ENCODE measurements at places on chromosomes 2 and 18. TPM values are rescaled to one million over a fixed set of nuclear protein-coding genes. Genes with fewer than 3 reads are reported as not detected.

DNA sequence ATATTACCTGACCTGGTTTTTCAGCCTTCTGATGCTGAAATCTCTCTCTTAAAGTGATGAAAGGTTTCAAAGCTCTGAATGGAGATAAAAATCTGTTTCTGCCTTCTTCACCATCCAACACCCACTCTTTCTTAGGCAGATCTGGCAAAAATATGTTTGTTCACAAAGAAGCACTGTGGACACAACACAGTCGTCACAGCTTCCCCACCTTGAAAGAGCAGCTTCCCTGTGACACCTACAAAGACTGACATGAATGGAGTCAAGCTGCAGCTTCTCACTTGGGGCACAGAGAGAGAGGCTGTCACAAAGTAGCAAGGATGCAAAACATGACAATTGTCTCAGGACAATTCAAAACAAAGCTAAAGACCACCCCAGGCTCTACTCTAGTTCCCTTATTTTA, 86.5 kb downstream of the ICOS start:
- H3K36me3 ChIP-seq = no peaks in the 10 kb centered on the region
- no peak overlapping the region for H3K4me3 ChIP-seq
- no peaks in the 10 kb centered on the region for H3K4me1 ChIP-seq

GRCh38 chr2:119230219-119231185, 6.9 kb downstream of the STEAP3 start:
- no peak overlapping the region for H3K4me3 ChIP-seq
- no peaks in the 10 kb centered on the region for H3K36me3 ChIP-seq
- H3K27ac ChIP-seq = no peak overlapping the region

- H3K36me3 ChIP-seq = no peaks in the 10 kb centered on the region
- DNase-seq = no peak
- no peak overlapping the region for H3K4me3 ChIP-seq
Measured at GRCh38 chr2:71001981-71002570, 7.4 kb upstream of the TEX261 start.

- no peaks in the 10 kb centered on the region for H3K36me3 ChIP-seq
- peaks cover 6% of the 10 kb centered on the region for H3K4me1 ChIP-seq
- no peak overlapping the region for H3K4me3 ChIP-seq
- DNase-seq = no peak
Measured at GRCh38 chr18:26526966-26527234, 21.5 kb downstream of the KCTD1 start.

GRCh38 chr18:13703899-13704298, 22.5 kb downstream of the FAM210A start:
- H3K4me3 ChIP-seq = no peak overlapping the region
- H3K27ac ChIP-seq = no peak overlapping the region
- H3K4me1 ChIP-seq = peaks cover 6% of the 10 kb centered on the region
- DNase-seq = no peak
- H3K27me3 ChIP-seq = no peaks in the 10 kb centered on the region

DNA sequence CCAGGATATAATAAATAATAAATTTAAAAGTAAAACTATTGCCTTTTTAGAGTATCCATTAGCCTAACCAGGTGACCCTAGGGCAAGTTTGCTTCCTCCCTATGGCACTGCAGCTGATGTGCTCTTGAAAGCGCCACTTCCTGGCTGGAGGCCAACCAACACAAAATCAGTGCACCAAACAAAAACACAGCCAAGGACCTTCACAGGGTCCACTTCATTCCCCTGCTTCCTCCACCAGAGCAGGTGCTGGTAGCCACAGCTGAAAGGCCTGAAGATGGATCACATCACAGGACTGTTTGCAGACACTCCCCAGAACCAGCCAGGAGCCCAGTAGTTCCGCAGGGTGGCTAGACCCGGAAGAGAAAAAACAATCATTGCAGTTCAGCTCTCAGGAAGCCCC, 108.8 kb downstream of the TWIST2 start:
- no peak overlapping the region for H3K27ac ChIP-seq
- H3K27me3 ChIP-seq = peaks cover 7% of the 10 kb centered on the region
- no peak for DNase-seq

- no peaks in the 10 kb centered on the region for H3K27me3 ChIP-seq
- no peaks in the 10 kb centered on the region for H3K4me1 ChIP-seq
- no peak overlapping the region for H3K4me3 ChIP-seq
Measured at GRCh38 chr18:8084160-8084559, 517.0 kb downstream of the PTPRM start.

DNA sequence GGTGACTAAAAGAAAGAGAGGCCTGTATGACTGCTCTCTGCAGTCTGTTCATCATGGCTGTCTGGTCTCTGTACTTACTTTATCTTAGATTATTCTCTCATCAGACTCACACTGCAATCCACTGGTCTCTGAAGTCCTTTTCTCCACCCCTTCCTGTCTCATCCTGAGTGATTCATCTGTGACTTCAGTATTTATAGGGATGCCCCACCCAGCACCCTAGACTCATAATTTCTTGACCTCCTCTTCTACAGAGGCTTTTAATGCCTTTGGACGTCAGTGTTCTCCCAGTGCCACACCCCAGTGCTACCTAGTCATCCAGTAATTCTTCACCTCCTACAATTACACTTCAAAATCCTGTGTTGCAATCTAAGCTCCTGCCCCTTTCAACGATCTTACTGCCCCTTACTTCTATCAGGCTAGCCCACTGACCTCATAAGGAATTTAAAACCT, 14.9 kb upstream of the ITPRID2 start:
- H3K4me1 ChIP-seq = no peaks in the 10 kb centered on the region
- no peak overlapping the region for H3K4me3 ChIP-seq
- H3K27ac ChIP-seq = no peak overlapping the region
- no peaks in the 10 kb centered on the region for H3K36me3 ChIP-seq
- no peaks in the 10 kb centered on the region for H3K27me3 ChIP-seq

GRCh38 chr2:65382776-65383357, 49.5 kb downstream of the SPRED2 start:
- peaks cover 23% of the 10 kb centered on the region for H3K4me1 ChIP-seq
- peak overlapping the region; percentile 26 for H3K27ac ChIP-seq
- no peaks in the 10 kb centered on the region for H3K36me3 ChIP-seq

DNA sequence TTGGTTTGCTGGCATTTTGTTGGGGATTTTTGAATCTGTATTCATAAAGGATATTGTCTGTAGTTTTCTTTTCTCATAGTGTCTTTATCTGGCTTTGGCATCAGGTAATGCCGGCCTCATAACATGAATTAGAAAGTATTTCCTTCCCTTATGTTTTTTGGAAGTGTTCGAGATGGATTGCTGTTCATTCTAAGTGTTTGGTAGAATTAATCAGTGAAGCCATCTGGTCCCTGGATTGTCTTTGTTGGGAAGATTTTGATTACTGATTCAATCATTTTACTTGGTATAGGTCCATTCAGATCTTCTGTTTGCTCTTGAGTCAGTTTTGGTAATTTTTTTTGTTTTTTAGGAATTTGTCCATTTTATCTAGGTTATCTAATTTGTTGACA, 22.3 kb downstream of the KIAA1328 start:
- no peak overlapping the region for H3K4me3 ChIP-seq
- no peaks in the 10 kb centered on the region for H3K4me1 ChIP-seq
- DNase-seq = no peak
- H3K36me3 ChIP-seq = no peaks in the 10 kb centered on the region
- no peaks in the 10 kb centered on the region for H3K27me3 ChIP-seq
- H3K27ac ChIP-seq = no peak overlapping the region

DNA sequence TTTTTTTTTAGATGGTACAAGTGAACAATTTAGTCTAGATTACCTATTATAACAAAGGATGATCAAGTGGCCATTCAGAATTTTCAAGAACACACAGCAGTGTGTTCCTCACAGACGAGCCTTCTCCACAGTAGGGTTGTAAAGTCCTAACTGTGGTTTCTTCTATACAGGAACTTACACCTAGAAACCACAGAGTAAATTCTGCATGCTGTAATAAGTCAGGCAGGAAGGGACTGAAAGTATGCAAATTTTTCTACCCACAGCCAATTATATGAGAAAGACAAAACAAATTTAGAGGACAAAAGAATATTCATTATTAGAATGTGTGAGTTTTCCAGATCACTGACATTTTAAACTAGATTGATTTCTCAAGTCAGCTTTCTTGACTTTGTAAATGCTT, 99.5 kb downstream of the RBMS1 start:
- H3K27ac ChIP-seq = no peak overlapping the region
- no peaks in the 10 kb centered on the region for H3K36me3 ChIP-seq
- H3K4me1 ChIP-seq = peaks cover 4% of the 10 kb centered on the region
- no peak for DNase-seq
- H3K27me3 ChIP-seq = no peaks in the 10 kb centered on the region

DNA sequence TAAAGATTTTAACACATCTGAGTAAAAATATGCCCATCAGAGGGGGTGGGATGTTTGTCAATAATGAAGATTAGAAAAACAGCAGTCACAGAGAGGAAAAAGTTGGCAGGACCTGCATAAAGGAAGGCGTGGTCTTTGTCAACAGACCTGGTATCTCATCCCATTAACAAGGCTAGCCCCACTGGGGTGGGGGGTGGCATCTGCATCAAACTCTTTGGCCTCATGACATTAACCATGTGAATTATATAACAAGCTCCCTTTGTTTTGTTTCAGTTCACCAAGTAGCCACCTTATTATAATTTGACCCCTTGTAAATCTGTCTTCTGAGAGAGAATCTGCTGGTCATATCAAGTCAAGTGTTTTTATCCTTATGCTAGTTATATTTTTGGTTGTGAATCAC, 28.8 kb downstream of the NEMP2 start:
- H3K27me3 ChIP-seq = no peaks in the 10 kb centered on the region
- no peak overlapping the region for H3K4me3 ChIP-seq
- DNase-seq = no peak
- peaks cover 25% of the 10 kb centered on the region for H3K4me1 ChIP-seq
- no peak overlapping the region for H3K27ac ChIP-seq

GRCh38 chr2:167637741-167638140, 609.7 kb downstream of the STK39 start:
- H3K27me3 ChIP-seq = no peaks in the 10 kb centered on the region
- DNase-seq = no peak
- H3K27ac ChIP-seq = no peak overlapping the region
- no peaks in the 10 kb centered on the region for H3K36me3 ChIP-seq
- H3K4me3 ChIP-seq = no peak overlapping the region

DNA sequence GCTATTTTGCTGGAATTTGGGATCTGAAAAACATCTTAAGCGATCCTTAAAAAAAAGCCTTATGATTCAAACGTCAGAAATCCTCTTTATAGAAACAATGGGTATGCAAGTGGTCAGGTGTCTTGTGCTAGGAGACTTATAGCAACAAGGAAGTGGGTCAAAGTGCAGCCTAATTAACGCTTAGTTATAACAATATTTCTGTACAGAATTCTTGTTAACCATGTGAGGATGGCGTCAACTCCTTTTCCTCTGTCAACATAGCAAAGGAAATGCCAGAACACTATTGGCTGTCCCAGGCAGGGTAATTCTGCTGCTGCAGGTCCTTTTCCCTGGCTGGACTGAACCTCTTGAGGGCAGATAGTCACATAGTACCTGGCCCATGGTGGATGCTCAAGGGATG, 189.4 kb downstream of the MSH2 start:
- H3K4me1 ChIP-seq = no peaks in the 10 kb centered on the region
- H3K36me3 ChIP-seq = no peaks in the 10 kb centered on the region
- DNase-seq = no peak
- no peak overlapping the region for H3K27ac ChIP-seq
- H3K4me3 ChIP-seq = no peak overlapping the region

DNA sequence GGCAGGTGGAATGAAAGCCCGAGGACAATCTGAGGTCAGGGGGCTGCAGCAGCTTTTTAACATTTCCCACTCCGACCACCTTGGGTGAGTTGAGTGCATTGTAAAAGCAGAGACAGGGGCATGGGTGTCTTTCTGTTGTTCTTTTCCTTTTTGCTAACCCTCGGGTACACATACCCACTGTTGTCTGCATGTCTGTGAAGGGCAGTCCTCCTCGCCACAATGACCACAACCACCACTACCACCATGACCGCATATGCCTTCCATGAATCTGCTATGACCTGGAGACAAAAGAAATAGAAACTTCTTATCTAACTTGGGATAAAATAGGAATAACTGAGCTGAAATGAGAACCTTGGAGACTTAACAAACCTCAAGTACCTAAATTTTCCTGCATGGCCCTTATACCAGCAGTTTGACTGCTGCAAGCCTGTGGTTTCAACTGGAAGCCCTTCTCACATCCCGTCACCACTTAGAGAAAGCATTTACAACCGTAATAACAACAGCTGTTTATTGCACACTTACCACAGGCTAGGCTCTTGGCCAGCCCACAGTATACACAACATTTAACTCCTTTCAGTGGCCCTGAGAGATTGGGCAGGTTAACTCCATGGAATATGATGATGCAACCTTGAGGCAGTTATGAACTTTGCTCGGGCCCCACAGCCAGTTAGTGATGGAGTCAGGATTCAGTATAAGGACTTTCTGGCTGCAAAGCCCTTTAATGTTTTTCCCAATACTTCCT, 80.3 kb downstream of the GYPC start:
- no peaks in the 10 kb centered on the region for H3K36me3 ChIP-seq
- H3K4me1 ChIP-seq = no peaks in the 10 kb centered on the region
- no peak for DNase-seq
- H3K4me3 ChIP-seq = no peak overlapping the region

DNA sequence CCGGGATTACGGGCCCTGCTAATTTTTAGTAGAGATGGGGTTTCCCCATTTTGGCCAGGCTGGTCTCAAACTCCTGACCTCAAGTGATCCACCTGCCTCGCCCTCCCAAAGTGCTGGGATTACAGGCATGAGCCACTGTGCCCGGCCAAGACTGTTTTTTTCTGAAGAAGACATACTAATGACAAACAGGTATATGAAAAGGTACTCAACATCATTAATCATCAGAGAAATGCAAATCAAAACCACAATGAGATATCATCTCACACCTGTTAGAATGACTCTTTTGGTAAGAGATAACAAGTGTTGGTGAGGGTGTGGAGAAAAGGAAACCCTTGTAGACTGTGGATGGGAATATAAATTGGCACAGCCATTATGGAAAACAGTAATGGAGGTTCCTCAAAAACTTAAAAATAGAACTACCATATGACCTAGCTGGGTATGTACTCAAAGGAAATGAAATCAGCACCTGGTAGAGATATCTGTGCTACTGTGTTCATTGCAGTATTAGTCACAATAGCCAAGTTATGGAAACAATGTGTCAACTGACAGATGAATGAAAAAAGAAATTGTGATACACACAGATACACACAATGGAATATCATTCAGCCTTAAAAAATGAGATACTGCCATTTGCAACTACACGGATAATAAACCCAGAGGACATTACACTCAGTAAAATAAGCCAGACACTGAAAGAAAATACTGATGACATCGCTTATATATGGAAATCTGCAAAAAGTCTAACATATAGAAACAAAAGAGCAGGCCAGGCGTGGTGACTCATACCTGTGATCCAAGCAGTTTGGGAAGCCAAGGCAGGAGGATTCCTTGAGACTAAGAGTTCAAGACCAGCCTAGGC, 20.8 kb downstream of the SOS1 start:
- no peaks in the 10 kb centered on the region for H3K4me1 ChIP-seq
- H3K27ac ChIP-seq = no peak overlapping the region
- no peak overlapping the region for H3K4me3 ChIP-seq
- no peak for DNase-seq
- no peaks in the 10 kb centered on the region for H3K36me3 ChIP-seq

- no peak for DNase-seq
- H3K36me3 ChIP-seq = no peaks in the 10 kb centered on the region
- no peaks in the 10 kb centered on the region for H3K4me1 ChIP-seq
- H3K4me3 ChIP-seq = no peak overlapping the region
- no peaks in the 10 kb centered on the region for H3K27me3 ChIP-seq
- H3K27ac ChIP-seq = no peak overlapping the region
Measured at GRCh38 chr2:174605687-174606086, 8.1 kb upstream of the WIPF1 start.

HS1BP3 gene
- 38.4 TPM for total RNA-seq

RAB1A gene
- total RNA-seq = 164 TPM

CKAP2L gene
- 0.84 TPM for total RNA-seq

AMMECR1L gene
- total RNA-seq = 9.9 TPM

CNDP1 gene
- not detected for total RNA-seq
